ENCODE measurements at places on chromosomes 13 and 19.

GRCh38 chr19:48696353-48697010, 711 bp downstream of the FUT2 start:
- DNase-seq, result no peak

DNA sequence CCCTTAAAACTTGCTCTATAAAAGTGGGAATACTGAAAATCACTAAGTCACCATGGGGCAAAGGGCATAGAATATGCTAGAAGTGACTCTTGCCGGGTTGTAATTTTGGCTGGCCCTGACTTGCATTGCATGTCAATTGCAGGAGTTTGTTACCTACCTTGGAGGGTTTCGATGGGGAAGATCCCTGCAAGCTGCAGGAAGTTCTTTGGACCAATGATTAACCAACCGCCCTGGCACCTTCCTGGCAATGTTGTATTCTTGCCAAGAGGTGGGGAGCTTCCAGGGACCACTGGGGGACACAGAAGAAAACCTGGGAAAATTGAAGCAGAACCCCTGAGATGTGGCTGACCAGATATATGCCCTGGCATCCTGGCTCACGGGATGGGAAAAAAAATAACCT, 235.8 kb downstream of the B3GLCT start:
- DNase-seq, result no peak

- DNase-seq, result no peak
Observed at GRCh38 chr13:92355213-92355612, 871.4 kb upstream of the GPC6 start.

GRCh38 chr19:15251749-15252397, 19.6 kb upstream of the EPHX3 start:
- DNase-seq, result peak; percentile 94

DNA sequence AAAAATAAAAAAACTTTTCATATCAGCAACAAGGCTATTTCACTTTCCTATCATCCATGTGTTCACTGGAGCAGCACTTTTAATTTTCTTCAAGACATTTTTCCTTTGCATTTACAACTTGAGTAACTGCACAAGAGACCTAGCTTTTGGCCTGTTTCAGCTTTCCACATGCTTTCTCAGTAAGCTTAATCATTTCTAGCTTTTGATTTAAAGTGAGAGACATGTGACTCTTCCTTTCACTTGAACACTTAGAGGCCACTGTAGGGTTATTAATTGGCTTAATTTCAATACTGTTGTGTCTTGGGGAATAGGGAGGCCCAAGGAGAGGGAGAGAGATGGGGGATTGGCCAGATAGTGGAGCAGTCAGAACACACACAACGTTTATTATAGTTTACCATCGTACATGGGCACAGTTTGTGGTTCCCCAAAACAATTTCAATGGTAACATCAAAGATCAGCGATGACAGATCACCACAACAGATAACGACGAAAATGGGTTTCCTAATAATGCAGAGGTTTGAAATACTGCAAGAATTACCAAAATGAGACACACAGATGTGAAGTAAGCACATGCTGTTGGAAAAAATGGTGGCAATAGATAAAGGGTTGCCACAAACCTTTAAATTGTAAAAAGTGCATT, 117.6 kb downstream of the GGACT start:
- DNase-seq, result no peak

DNA sequence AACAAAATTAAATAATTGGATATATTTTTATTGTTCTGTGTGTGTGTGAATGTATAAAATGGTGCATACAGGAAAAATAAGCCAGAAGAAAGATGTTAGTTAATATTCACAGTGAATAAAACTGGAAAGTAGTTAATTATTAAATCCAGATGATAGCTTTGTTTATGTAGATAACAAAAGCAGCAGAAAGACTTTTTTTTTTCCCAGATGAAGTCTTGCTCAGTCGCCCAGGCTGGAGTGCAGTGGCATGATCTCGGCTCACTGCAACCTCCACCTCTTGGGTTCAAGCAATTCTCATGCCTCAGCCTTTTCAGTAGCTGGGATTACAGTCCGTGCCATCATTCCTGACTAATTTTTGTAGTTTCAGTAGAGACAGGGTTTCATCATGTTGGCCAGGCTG, 140.1 kb downstream of the ZNF486 start:
- no peak for DNase-seq

DNA sequence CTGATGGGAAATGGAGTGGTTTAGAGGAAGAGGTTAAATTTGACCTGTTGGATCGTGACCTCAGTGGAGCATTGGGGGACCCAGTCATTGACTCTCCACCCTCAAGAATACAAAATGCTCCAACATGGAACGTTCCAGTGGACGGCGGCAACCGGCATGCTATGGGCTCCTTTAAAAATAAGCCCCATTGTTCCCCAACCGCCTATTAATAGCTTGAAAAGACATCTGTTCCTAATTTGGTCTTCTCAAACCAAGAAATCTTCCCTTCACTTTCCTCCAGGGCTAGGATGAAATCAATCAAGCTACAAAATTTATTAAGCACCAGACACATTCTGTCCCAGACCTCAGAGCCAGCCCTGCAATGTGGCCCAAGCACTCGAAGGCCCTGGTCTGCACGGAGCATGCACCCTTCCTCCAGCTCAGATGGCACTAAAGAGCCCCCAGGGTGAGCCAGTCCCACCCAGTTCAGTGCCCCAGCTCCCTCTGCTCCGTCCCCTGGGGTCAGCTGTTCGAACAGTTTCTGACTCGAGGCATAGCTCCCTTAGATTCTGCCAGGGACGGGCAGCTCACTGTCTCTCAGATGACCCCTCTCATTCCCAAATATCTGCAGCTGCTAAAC, 22.5 kb upstream of the VSTM2B start:
- no peak for DNase-seq

Measured in renal pelvis (tissue), 12 donors.